Epithelial cell of umbilical artery (primary cell): ENCODE measurements at places on chromosomes 16 and 17. TPM values are rescaled to one million over a fixed set of nuclear protein-coding genes. Genes with fewer than 3 reads are reported as not detected.

TERB1 gene
- total RNA-seq, result not detected in 2 replicates

FAM171A2 gene
- total RNA-seq, result 7.0 and 10.4 TPM in 2 replicates

DOC2A gene
- total RNA-seq, result 0.76 TPM in 1 of 2 replicates, not detected in the other

ENPP7 gene
- not detected in 2 replicates for total RNA-seq

PTX4 gene
- total RNA-seq, result not detected in 2 replicates

TPPP3 gene
- 0.15 and 1.9 TPM in 2 replicates for total RNA-seq

CHP2 gene
- total RNA-seq, result not detected in 2 replicates

STX1B gene
- total RNA-seq, result under 0.01 TPM in 2 replicates

CARD14 gene
- total RNA-seq, result not detected in 2 replicates

GNPTG gene
- total RNA-seq, result 21.3 and 26.3 TPM in 2 replicates

PRR15L gene
- total RNA-seq, result not detected in 2 replicates

ALKBH5 gene
- total RNA-seq, result 80.9 and 83.4 TPM in 2 replicates

HSD17B1 gene
- total RNA-seq, result 0.15 and 0.65 TPM in 2 replicates

NDUFAF8 gene
- total RNA-seq, result 23.9 and 41.3 TPM in 2 replicates

FSCN2 gene
- total RNA-seq, result 0.65 TPM in 1 of 2 replicates, not detected in the other

CUEDC1 gene
- total RNA-seq, result 2.9 and 4.0 TPM in 2 replicates

ABCC6 gene
- under 0.01 and 1.4 TPM in 2 replicates for total RNA-seq

CTRL gene
- total RNA-seq, result 0.32 and 0.61 TPM in 2 replicates

PIK3R5 gene
- total RNA-seq, result under 0.01 TPM in 1 of 2 replicates, not detected in the other

AURKB gene
- 41.3 and 62.6 TPM in 2 replicates for total RNA-seq

TCAP gene
- total RNA-seq, result under 0.01 and 0.15 TPM in 2 replicates

TLCD2 gene
- 0.91 and 0.97 TPM in 2 replicates for total RNA-seq

OTOP2 gene
- total RNA-seq, result not detected in 2 replicates

SOX8 gene
- total RNA-seq, result 0.30 and 0.65 TPM in 2 replicates

ADORA2B gene
- 11.4 and 19.3 TPM in 2 replicates for total RNA-seq

CYGB gene
- total RNA-seq, result 0.32 and 0.46 TPM in 2 replicates

TMEM106A gene
- 1.9 and 2.9 TPM in 2 replicates for total RNA-seq

PGAP3 gene
- total RNA-seq, result 1.9 and 5.6 TPM in 2 replicates

TBL3 gene
- 56.5 and 105 TPM in 2 replicates for total RNA-seq

MT3 gene
- total RNA-seq, result not detected in 2 replicates

LAT gene
- 0.15 and 0.65 TPM in 2 replicates for total RNA-seq

NATD1 gene
- total RNA-seq, result 0.97 and 1.1 TPM in 2 replicates

SULT1A1 gene
- total RNA-seq, result 0.32 and 14.1 TPM in 2 replicates

TBC1D3B gene
- 0.97 and 1.4 TPM in 2 replicates for total RNA-seq

CHD9NB gene
- total RNA-seq, result 0.97 and 1.2 TPM in 2 replicates

CHST4 gene
- total RNA-seq, result not detected in 2 replicates

ZACN gene
- not detected in 2 replicates for total RNA-seq

ACAP1 gene
- not detected in 2 replicates for total RNA-seq

CLEC3A gene
- not detected in 2 replicates for total RNA-seq

ITGAD gene
- not detected in 2 replicates for total RNA-seq

ZCCHC14 gene
- total RNA-seq, result 4.2 and 4.9 TPM in 2 replicates

METRNL gene
- 28.0 and 50.0 TPM in 2 replicates for total RNA-seq

FAM20A gene
- total RNA-seq, result 0.30 TPM in 1 of 2 replicates, not detected in the other

MYH2 gene
- not detected in 2 replicates for total RNA-seq

SPIRE2 gene
- 0.32 and 0.91 TPM in 2 replicates for total RNA-seq

DNASE1L2 gene
- 0.97 and 1.4 TPM in 2 replicates for total RNA-seq

UTS2R gene
- total RNA-seq, result not detected in 2 replicates

GFAP gene
- 0.65 and 1.5 TPM in 2 replicates for total RNA-seq

DNAJC7 gene
- total RNA-seq, result 78.9 and 90.9 TPM in 2 replicates

SAMD14 gene
- 4.2 and 4.6 TPM in 2 replicates for total RNA-seq

HOXB5 gene
- under 0.01 and 0.61 TPM in 2 replicates for total RNA-seq

ALOX12B gene
- not detected in 2 replicates for total RNA-seq

IGSF6 gene
- total RNA-seq, result not detected in 2 replicates

IRF8 gene
- not detected in 2 replicates for total RNA-seq
